Aorta (tissue), 5 donors: ENCODE measurements at places on chromosomes 16 and 17. TPM values are rescaled to one million over a fixed set of nuclear protein-coding genes. Genes with fewer than 3 reads are reported as not detected.

Gene HBQ1
- not detected for total RNA-seq

Gene KRT9
- not detected for total RNA-seq

Gene MED31
- total RNA-seq = 8.4 TPM

Gene FGF11
- total RNA-seq = 1.2 TPM

Gene ATP2A1
- total RNA-seq = 0.97 TPM

Gene EFCAB5
- total RNA-seq = 0.42 TPM

Gene NPIPB2
- total RNA-seq = 13.0 TPM

DNA sequence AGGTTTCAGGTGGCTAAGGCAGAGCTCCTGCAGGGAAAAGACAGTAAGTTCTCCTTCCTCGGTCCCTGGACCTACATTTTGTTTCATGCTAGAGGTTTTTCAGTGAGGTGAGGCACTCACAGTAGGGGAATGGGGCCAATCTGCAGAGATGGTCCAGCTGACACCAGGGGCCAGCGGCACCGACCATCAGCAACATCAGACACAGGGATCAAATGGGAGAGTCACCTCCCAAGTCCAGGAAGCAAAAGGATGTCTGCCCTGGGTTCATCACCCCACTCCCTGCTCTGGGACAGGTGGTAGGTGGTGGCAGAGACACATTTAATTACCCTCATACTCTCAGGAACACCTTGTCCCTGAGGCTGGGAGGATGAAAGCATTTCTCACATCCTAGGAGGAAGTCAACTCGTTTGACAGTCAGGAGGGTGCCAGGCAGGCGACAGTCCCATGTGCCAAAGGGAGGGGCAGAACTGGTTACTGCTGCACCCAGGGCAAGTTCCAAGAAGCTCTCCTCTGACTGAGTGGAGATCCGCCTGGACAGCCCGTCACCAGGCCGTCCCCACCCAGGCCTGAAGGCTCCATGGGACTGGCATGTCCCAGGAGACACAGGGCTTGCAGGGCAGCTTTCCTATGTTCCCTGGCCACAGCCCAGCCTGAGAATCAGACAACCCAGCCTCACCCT, 19.2 kb downstream of the ATP6V0D1 start:
- no peak for DNase-seq
- H3K4me3 ChIP-seq = no peak overlapping the region
- H3K4me1 ChIP-seq = no peaks in the 10 kb centered on the region
- no peak overlapping the region for H3K27ac ChIP-seq
- H3K36me3 ChIP-seq = no peaks in the 10 kb centered on the region

- no peaks in the 10 kb centered on the region for H3K4me1 ChIP-seq
- no peak overlapping the region for H3K4me3 ChIP-seq
- no peaks in the 10 kb centered on the region for H3K36me3 ChIP-seq
- no peak for DNase-seq
Observed at GRCh38 chr17:66542967-66543520, 240.6 kb downstream of the PRKCA start.

- no peaks in the 10 kb centered on the region for H3K27me3 ChIP-seq
- no peak overlapping the region for H3K27ac ChIP-seq
- no peaks in the 10 kb centered on the region for H3K36me3 ChIP-seq
- no peak overlapping the region for H3K4me3 ChIP-seq
- no peak for DNase-seq
Observed at GRCh38 chr17:58315750-58316149, 12.8 kb downstream of the TSPOAP1 start.

DNA sequence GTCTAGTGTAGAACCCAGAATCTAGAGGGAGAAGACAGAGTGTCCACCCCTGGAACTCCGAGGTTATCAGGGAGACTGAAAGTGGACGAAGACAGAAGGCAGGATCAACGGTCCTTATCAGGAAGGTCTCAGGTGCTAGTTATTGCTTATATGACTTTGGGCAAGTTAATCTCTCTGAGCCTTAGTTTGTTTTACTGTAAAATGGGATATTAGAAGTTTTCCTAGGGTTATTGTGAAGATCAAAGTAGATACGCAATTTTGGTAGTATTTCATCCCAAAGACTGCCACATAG, 1.2 kb downstream of the RNF167 start:
- H3K4me3 ChIP-seq = peak overlapping the region; percentile 65
- H3K4me1 ChIP-seq = no peaks in the 10 kb centered on the region
- H3K27ac ChIP-seq = no peak overlapping the region

DNA sequence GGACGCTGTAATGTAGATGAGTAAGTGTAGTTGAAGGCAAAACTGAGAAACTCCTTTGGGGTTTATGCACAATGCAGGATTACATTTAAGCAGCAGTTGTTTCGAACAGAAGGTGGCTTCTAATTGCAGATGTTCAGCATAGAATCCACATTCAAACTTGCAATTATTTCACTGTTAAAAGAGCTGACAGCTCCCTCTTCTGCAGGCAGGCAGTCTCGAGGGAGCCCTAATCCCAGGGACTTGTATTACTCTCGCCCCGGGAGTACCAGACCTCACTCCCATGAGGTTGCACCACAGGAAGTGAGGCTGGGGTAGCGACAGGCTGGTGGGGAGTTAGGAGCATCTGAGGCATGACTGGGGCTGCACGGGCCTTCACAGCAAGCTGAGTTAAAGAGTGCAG, 484.3 kb upstream of the EEF2KMT start:
- H3K4me1 ChIP-seq = no peaks in the 10 kb centered on the region
- no peaks in the 10 kb centered on the region for H3K27me3 ChIP-seq
- H3K4me3 ChIP-seq = no peak overlapping the region
- no peaks in the 10 kb centered on the region for H3K36me3 ChIP-seq
- H3K27ac ChIP-seq = no peak overlapping the region

DNA sequence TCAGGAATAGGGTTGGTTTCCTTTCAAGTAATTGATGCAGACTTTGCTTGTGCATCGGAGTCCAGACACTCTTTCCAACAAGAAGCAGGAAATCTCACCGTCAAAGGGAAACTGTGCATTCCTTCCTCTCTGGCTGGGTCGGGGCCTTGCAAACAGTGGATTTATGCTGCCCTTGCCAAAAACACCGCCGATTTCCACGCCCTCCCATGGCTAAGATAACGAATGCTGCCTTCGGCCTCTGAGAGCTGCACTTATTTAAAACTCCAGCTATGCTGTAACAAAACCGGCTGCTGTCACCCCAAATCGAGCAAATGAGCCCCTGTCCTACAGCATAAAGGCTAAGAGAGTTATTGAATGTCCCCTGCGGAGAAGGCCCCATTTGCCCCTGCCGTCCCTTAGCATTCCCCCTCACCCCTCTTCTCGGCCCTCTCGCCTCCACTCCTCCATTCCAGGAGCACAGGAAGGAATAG, 275.5 kb upstream of the IRX5 start:
- no peaks in the 10 kb centered on the region for H3K27me3 ChIP-seq
- no peaks in the 10 kb centered on the region for H3K36me3 ChIP-seq
- H3K27ac ChIP-seq = peak overlapping the region; percentile 73
- peaks cover 7% of the 10 kb centered on the region for H3K4me1 ChIP-seq
- H3K4me3 ChIP-seq = no peak overlapping the region

GRCh38 chr17:17548044-17548443, 43.5 kb downstream of the PEMT start:
- H3K4me1 ChIP-seq = no peaks in the 10 kb centered on the region
- H3K4me3 ChIP-seq = no peak overlapping the region
- H3K27ac ChIP-seq = no peak overlapping the region
- H3K27me3 ChIP-seq = no peaks in the 10 kb centered on the region

GRCh38 chr16:78022347-78023060, at the start of gene CLEC3A:
CLEC3A (plus strand) TSS chr16:78022548; CDS start chr16:78022627, 79 bp downstream.
- DNase-seq = no peak
- no peaks in the 10 kb centered on the region for H3K36me3 ChIP-seq
- no peak within 1 kb of the TSS for H3K4me3 ChIP-seq
- no peak within 1 kb of the TSS for H3K27ac ChIP-seq
- no peaks in the 10 kb centered on the region for H3K4me1 ChIP-seq

DNA sequence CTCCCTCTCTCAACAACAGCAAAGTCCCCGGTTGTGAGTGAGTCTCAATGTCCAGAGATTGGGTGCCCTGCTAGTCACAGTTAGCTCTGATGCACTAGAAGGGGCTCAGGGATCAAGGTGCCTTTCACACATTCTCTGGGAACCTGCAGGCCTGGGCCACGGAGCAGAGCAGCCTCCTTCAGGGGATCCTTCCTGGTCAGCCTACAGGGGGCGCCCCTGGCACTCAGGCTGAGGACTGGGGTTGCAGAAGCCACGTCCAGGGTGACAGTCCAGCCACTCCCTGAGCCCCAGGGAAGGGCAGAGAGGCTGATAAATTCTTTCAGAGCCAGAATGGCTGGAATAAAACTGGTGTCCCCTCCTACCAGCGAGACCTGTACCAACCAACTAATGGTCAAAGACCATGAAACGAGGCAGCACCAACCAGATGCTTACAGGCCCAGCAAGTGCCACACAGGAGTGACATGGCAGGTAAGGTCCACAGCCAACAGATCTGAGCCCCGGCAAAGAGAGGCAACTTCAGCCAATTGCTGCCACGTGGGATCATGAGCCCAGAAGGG, 43.5 kb downstream of the ST3GAL2 start:
- no peak overlapping the region for H3K4me3 ChIP-seq
- no peaks in the 10 kb centered on the region for H3K36me3 ChIP-seq
- peak; percentile 88 for DNase-seq
- no peak overlapping the region for H3K27ac ChIP-seq

GRCh38 chr17:48127371-48128051, 19.9 kb downstream of the SNX11 start:
- no peaks in the 10 kb centered on the region for H3K4me1 ChIP-seq
- H3K27me3 ChIP-seq = no peaks in the 10 kb centered on the region
- no peak overlapping the region for H3K4me3 ChIP-seq
- no peak overlapping the region for H3K27ac ChIP-seq
- H3K36me3 ChIP-seq = peaks cover 2% of the 10 kb centered on the region

GRCh38 chr17:56884483-56885311, 29.2 kb downstream of the TRIM25 start:
- H3K4me1 ChIP-seq = no peaks in the 10 kb centered on the region
- H3K27me3 ChIP-seq = no peaks in the 10 kb centered on the region
- no peak overlapping the region for H3K4me3 ChIP-seq
- no peak overlapping the region for H3K27ac ChIP-seq

DNA sequence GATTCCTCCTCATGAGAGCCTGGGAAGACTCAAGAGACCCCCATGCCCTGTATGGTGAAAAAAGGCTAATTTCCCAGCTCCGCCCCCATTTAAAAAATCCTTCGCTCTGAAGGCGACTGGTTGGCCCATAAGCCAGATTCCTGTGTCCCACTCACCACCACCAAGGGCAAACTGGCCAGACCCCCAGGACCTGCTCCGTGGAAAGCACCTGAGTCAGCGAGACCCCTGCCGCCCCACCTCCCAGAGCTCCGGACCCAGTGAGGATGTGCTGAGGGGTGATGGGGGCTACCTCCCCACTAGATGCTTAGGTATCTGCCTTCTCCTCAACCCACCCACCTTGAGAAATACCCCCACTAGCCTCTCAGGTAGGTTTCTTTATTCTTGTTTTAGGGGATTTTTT, 42.2 kb downstream of the RBFOX3 start:
- H3K27me3 ChIP-seq = no peaks in the 10 kb centered on the region
- no peaks in the 10 kb centered on the region for H3K4me1 ChIP-seq
- H3K36me3 ChIP-seq = no peaks in the 10 kb centered on the region
- no peak overlapping the region for H3K4me3 ChIP-seq
- H3K27ac ChIP-seq = no peak overlapping the region
- peak; percentile 48 for DNase-seq

- DNase-seq = no peak
- H3K4me1 ChIP-seq = no peaks in the 10 kb centered on the region
- H3K36me3 ChIP-seq = no peaks in the 10 kb centered on the region
- H3K4me3 ChIP-seq = no peak overlapping the region
- H3K27ac ChIP-seq = no peak overlapping the region
- no peaks in the 10 kb centered on the region for H3K27me3 ChIP-seq
Observed at GRCh38 chr17:79412110-79412509, 198.7 kb downstream of the RBFOX3 start.

GRCh38 chr16:55039931-55040330, 109.3 kb downstream of the IRX5 start:
- no peak for DNase-seq
- H3K27me3 ChIP-seq = no peaks in the 10 kb centered on the region
- no peak overlapping the region for H3K4me3 ChIP-seq
- no peaks in the 10 kb centered on the region for H3K36me3 ChIP-seq
- no peak overlapping the region for H3K27ac ChIP-seq
